Fibroblast of mammary gland (primary cell): ENCODE measurements at places on chromosomes 16 and 17.
A peak's percentile ranks its signal among the peaks of the same experiment; 100 is the strongest.

DNA sequence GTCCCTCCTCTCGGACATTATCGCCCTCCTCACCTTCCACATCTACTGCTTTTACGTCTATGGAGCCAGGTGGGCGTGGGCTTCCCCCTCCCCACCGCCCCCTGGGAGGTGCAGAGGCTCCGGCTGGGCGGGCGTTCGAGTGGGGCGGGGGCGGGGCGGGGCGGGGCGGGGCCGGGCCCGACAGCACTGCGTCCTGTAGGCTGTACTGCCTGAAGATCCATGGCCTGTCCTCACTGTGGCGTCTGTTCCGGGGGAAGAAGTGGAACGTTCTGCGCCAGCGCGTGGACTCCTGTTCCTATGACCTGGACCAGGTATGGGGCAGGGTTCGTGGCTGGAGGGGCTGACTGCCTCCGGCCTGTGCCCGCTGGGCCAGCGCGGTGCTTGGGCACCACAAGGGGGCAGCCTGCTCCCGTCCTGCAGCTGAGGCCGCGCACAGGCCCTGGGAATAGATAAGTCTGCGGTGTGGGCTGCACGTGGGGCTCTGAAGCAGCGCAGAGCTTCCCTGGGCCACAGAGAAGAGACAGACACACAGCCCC lies 9.2 kb downstream of the PIGQ start:
- DNase-seq = peak; percentile 76

GRCh38 chr16:7148606-7149005 lies 184.0 kb upstream of the RBFOX1 start:
- DNase-seq = no peak

- DNase-seq = peak; percentile 53
Measured at GRCh38 chr16:12449795-12450194, 353.9 kb downstream of the CPPED1 start.

- peak; percentile 63 for DNase-seq
Measured at GRCh38 chr17:10729334-10730193, at the start of gene TMEM220. TSS of gene TMEM220 (minus strand) at chr17:10730023. CDS start at chr17:10729851, 172 bp downstream.

DNA sequence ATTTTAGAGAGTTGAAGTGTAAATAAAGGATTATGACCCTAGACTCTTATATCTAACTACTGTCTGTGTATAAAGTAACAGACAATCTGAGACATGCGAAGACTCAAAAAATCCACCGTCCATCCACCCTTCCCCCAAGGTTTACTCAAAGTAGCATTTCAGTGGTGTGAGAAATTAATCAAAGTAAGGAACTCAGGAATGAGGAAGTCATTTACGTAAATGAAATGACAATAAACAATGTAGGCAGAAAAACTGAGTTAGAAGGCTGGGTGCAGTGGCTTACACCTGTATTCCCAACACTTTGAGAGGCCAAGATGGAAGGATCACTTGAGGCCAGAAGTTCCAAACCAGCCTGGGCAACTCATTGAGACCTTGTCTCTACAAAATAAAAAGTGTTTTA lies 19.8 kb upstream of the NTN1 start:
- no peak for DNase-seq

- no peak for DNase-seq
Measured at GRCh38 chr17:81909966-81910839, 996 bp downstream of the PCYT2 start.

GRCh38 chr17:1625053-1625452 lies 3.6 kb downstream of the SLC43A2 start:
- no peak for DNase-seq

DNA sequence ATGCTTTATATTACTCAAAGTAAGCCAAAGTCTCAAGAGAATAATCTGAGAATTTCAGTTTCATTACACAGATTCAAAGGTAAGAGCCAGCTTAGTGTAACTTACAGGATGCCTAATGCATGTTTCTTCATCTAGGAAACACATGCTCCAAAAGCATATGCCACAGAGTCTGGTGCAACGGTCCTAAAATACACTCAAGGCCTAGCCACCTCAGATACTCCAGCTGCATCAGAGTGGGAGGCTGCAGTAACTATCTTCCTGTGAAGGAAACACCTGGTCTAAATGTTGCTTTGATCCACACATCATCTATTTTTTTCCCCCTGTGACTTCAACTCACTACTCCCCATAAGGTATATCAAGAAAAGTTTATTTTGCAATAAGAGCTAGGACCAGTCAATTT lies 51.6 kb upstream of the CORO6 start:
- no peak for DNase-seq

DNA sequence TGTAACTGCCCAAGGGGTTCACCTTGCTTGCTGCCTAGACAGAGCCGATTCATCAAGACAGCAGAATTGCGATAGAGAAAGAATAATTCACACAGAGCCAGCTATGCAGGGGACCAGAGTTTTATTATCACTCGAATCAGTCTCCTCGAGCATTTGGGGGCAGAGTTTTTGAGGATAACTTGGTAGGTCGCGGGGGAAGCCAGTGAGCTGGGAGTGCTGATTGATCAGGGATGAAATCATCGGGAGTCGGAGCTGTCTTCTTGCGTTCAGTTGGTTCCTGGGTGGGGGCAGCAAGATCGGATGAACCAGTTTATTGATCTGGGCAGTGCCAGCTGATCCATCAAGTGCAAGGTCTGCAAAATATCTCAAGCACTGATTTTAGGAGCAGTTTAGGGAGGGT lies 9.1 kb downstream of the ITGAM start:
- no peak for DNase-seq

GRCh38 chr17:32596206-32596605 lies 109.4 kb downstream of the CDK5R1 start:
- DNase-seq = no peak

GRCh38 chr16:4369007-4369733 lies 2.5 kb upstream of the VASN start:
- peak; percentile 48 for DNase-seq

DNA sequence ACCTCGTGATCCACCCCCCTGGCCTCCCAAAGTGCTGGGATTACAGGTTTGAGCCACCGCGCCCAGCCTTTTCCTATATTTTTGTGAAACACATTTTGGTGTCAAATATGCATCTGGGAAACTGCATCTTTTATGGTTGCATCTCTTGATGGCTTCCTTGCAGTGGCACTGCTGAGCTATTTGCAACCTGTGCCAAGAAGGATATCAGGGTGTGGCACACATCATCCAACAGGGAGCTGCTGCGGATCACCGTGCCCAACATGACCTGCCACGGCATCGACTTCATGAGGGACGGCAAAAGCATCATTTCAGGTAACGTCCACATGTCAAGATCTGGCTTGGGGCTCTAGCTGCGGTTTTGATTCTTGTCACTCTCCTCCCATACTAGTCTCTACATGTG lies 16.8 kb upstream of the USP43 start:
- no peak for DNase-seq

GRCh38 chr16:1825864-1826690 lies 548 bp downstream of the HAGH start:
- DNase-seq = peak; percentile 43

DNA sequence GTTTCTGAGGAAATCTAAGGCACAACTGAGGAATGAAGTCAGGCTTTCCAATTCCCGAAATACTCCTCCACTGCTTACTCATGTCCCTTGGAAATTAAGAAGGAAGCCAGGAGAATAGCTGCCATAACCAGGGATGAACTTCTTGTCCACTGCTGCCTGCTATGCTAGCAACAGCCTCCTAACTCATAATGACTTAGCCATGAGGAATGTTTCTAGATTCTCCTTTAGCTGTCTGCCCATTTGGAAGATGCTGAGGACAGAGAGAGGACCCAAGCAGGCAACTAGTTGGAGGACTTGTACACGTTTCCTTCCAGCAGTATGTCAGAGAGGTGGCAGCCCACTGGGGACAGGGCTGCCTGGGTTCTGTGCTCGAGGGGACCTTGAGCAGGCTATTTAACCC lies 939 bp upstream of the CCL2 start:
- peak; percentile 92 for DNase-seq

DNA sequence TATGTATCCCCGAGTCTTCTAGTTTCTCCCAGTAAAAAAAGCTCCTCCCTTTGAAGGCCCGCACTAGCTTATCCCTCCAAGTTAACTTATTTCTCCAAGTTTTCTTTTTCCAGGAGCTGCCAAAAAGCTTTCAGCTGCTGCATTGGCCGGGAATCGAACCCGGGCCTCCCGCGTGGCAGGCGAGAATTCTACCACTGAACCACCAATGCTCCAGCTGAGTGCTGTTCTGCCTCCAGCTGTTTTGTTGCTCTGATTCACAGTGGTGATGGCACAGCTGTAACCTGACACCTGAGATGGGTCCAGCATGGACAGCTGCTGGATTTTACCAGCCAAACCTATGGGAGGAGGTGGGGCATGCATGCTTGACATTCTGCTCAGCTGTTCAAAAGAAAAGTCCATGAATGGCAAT lies 22.1 kb downstream of the VAC14 start:
- peak; percentile 91 for DNase-seq

GRCh38 chr17:47831934-47832327 lies 461 bp downstream of the LRRC46 start:
- no peak for DNase-seq

GRCh38 chr17:9239246-9239792 lies 218.0 kb downstream of the NTN1 start:
- no peak for DNase-seq

DNA sequence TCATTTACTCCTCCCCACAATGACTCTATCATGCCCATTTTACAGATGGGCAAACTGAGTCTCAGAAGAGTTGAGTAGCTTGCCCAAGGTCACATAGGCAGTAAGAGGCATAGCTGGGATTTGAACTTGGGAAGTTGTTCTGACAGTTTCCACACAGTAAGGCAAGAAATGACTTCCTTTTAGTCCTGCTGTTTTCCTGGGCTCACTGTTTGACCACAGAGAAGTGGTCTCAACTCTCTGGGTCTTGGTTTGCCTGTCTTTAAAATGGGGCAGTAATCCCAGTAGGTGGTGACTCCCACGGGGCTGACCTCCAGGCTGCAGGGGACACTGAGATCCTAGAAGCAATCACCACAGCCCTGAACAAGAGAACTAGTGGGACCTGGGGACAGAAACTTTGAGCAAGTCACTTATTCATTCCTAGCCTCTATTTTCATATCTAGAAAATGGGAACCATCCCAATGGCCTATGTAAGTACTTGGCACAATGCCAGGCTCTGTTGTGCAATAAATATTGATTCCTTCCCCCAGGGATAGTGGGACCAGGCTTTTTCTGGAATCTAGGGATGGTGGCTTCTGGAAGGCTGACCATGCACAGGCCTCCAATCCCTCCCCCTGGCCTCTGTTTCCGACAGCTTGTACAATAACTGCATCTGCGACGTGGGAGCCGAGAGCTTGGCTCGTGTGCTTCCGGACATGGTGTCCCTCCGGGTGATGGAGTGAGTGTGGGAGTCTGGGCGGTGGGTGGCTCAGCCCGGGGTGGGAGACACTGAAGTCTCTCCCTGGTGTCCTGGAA lies 20.5 kb downstream of the DEXI start:
- DNase-seq = peak; percentile 33

DNA sequence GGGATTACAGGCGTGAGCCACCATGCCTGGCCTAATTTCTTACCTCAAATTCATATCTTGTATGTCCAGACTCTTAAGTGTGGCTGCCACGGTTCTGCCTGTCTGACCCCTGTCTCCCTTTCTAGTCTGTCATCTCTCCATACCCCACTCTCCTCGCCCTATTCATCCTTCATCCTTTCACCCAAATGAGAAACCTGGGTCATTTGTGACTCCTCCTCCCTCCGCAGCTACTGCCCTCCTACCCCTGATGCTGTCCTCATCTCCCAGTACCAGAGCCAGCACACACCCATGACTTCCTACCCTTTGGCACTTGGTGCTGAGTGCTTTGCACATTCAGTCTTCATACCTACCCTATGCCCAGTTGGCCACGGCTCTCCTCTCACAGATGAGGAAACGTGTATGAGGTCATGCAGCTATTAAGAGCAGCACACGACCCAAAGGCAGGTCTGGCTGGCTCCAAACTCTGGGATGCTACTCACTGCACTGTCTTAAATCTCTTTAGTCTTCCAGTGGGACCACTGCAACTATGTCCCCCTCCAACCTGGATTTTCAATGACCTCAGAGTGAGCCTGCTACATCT lies 1.6 kb downstream of the SPATA32 start:
- DNase-seq = no peak

- DNase-seq = peak; percentile 72
Measured at GRCh38 chr17:12691173-12691572, 25.5 kb downstream of the MYOCD start.

GRCh38 chr16:67719778-67720144 lies 645 bp upstream of the GFOD2 start:
- peak; percentile 52 for DNase-seq

DNA sequence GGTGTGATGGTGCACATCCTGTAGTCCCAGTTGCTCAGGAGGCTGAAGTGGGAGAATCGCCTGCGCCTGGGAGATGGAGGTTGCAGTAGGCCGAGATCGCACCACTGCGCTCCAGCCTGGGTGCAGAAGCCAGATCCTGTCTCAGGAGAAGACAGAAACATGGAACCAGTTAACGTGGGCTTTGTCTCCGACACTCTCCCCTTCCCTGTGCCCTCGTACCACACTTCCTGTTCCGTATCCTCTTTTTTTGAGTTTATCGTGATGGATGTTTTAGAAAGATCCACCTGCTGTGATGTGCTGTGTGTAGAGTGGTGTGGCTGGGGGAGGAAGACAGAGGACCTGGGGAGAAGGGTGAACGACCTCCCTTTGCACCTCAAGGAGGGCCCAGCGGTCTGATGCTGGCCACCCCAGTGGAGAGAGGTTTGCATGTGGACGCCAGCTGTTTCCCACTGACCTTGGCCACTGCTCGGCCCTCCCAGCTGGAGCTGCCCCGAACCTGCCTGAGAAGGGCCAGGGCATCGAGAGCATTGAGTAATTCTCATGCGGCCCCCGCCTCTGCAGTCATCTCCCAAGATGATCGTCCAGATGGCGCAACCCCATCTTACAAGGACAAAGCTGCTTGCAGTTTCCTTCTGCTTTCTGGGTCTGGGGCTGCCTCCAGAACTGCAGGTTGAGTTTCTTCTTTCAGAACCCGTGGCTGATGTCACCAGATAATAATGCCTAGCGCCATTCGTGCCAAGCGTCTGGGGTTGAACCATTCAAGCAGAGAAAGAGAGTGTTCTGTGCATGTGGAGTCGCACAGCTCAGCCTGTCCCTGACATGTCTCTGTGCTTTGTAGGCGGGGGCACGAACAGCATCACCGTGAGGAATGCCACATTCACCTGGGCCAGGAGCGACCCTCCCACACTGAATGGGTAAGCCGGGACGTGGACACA lies 126.3 kb downstream of the ABCC1 start:
- peak; percentile 60 for DNase-seq

DNA sequence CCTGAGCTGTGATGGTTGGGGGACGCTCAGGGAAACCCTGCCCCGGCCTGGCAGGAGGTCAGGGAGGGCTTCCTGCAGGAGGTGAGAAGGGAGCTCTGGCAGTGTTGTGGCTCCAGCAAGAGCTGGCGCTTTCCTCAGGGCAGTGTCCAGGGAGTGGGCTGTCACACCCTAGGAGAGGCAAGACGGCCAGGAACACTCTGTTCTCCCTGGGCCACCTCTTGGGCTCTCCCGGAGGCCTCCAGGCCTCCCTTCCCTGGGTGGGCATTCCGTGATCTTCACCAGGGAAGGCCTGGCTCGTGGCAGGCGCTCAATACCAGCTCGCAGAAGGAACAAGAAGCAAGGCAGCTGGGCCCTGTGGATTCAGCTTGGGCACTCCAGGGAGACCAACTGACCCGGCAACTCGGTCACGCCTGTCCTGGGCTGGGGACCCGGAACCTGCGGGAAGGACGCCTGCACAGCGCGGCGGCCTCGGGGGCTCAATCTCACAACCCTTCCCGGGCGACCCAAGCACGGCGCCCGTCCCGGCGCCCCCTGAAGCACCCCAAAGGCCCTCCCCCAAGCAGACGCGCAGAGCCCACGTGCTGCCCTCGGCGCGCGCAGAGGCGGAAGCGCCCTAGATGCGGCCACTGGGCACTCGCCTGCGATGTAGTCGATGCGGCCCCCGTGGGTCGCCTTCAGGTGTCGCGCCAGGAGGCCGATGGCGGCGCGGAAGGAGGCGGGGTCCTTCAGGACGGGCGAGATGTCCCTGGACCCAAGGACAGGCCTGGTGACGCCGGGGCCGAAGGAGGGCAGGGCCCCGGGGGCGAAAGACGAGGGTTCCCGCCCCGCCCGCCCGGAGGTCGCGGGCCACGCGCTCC lies 588 bp downstream of the APRT start:
- peak; percentile 74 for DNase-seq
